ENCODE measurements at places on chromosomes 16 and 17.

DNA sequence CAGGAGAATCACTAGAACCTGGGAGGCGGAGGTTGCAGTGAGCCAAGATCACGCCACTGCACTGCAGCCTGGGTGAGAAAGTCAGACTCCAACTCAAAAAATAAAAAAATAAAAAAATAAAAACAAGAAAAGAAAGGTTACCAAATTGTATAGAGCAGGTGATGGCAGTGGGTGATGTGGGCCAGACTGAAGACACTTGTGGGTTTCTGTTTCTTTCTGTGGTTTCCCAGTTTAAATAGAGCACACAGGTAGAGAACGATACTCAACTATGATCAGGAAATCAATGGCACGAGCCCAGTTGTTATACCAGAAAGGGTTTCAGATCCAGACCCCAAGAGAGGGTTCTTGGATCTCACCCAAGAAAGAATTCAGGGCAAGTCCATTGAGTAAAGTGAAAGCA, 32.6 kb downstream of the NUBP1 start:
- DNase-seq, result no peak

DNA sequence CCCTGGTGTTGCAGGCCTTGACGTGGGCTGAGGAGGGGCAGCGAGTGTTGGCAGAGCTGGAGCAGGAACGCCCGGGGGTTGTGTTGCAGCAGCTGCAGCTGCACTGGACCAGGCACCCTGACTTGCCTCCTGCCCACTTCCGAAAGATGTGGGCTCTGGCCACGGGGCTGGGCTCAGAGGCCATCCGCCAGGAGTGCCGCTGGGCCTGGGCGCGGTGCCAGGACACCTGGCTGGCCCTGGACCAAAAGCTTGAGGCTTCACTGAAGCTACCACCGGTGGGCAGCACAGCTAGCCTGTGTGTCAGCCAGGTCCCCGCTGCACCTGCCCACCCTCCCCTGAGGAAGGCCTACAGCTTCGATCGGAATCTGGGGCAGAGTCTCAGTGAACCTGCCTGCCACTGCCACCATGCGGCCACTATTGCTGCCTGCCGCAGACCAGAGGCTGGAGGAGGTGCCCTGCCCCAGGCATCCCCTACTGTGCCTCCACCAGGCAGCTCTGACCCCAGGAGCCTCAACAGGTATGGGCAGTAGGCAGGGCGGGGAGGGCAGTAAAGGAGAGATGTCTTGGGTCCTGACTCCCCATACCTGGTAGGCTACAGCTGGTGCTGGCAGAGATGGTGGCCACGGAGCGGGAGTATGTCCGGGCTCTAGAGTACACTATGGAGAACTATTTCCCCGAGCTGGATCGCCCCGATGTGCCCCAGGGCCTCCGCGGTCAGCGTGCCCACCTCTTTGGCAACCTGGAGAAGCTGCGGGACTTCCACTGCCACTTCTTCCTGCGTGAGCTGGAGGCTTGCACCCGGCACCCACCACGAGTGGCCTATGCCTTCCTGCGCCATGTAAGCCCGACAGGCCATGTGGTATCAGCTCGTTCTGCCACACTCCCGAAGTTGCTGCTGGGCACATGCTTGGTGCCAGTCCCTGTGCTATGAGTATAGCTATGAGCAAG, 5.6 kb downstream of the PLEKHG4 start:
- DNase-seq, result no peak

DNA sequence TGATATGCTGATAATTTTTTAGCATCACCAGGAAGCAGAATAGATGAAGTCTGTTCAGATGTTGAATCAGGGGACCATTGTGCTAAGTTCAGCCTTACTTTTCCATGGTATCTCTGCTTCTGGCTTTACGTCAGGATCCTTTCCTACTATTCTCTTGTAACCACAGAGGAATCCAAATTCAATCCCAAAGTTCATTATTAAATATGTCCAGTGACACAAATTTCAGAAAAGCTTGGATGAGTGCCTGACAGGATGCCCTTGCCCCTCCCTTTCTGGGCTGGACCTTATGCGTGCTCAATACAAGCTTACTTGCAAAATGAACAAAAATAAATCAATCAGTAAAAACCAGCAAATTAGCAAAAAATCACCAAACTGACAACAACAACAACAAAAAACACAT, 37.6 kb upstream of the ADORA2B start:
- DNase-seq, result no peak

DNA sequence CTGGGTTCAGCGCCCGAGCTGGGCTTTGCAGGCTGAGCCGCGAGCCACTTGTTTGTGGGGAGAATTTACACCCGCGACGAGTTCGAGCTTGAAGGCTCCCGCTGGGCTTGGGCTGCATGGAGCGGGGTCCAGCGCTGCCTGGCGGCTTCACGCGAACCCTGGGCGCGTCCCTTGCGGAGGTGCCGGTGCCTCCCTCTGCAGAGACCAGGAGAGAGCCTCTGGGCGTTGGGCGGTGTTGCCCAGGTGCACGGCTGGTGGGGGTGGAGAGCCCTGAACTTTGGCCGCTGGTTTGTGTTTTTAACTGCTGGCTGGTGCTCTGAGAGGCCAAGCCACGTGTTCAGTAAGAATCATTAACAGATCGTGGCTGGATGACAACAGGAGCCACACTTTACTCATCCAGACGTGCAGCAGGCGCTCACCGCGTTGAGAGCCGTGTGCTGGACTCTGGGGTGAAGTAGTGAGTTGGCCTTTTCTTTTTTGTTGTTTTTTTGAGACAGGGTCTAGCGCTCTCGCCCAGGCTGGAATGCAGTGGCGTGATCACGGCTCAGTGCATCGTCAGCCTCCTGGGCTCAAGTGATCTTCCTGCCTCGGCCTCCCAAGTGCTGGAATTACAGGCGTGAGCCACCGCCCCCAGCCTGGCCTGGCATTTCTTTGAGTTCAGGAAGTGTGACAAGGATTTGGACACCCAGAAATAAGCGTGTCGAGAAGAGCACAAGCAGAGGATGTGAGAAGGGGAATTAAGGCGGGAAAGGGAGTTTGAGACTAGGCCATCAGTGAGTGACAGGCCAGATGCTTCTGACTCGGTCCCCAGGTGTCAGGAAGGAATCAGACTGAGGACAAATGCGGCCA, 827 bp downstream of the CDK10 start:
- no peak for DNase-seq

- DNase-seq, result no peak
Measured at GRCh38 chr16:13029786-13030185, 128.4 kb downstream of the SHISA9 start.

DNA sequence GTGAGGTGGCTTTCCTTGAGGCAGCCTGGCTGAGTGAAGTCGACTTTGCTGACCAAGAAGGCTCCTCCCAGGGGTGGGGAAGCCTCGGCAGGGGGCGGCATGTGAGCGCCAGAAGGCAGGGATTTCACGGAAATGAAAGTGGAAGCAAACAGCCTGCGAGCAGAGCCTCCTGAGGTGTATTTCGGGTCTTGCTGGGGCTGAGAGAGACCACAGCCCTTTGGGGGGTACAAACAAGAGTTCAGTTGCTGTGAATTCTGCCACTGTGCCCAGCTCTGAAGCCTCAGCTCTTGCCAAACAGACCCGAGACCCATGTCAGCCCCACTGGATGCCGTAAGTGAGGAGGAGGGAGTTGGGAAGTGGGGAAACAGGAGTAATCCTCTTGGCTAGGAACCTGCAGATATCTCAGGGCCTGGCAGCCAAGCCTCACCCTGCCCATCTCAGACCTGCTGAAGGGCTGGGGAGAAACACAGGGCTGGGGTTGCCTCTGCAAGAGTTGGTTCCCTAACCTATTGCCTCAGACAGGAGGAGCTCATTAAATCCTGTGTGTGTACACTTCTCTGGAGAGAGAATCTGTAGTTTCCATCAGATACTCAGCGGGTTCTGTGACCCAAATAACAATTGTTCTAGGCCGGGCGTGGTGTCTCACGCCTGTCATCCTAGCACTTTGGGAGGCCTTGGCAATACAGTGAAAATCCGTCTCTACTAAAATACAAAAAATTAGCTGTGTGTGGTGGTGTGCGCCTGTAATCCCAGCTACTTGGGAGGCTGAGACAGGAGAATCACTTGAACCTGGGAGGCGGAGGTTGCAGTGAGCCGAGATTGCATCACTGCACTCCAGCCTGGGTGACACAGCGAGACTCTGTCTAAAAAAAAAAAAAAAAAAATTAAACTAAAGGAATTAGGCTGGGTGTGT, at the start of gene IFI35:
TSS of gene IFI35 (plus strand) at position 146 of the 913 bp plus-strand sequence. CDS start at position 310, 164 bp downstream.
- DNase-seq, result peak; percentile 63

- DNase-seq, result peak; percentile 38
Measured at GRCh38 chr17:40122999-40123810, 1.4 kb downstream of the MSL1 start.

DNA sequence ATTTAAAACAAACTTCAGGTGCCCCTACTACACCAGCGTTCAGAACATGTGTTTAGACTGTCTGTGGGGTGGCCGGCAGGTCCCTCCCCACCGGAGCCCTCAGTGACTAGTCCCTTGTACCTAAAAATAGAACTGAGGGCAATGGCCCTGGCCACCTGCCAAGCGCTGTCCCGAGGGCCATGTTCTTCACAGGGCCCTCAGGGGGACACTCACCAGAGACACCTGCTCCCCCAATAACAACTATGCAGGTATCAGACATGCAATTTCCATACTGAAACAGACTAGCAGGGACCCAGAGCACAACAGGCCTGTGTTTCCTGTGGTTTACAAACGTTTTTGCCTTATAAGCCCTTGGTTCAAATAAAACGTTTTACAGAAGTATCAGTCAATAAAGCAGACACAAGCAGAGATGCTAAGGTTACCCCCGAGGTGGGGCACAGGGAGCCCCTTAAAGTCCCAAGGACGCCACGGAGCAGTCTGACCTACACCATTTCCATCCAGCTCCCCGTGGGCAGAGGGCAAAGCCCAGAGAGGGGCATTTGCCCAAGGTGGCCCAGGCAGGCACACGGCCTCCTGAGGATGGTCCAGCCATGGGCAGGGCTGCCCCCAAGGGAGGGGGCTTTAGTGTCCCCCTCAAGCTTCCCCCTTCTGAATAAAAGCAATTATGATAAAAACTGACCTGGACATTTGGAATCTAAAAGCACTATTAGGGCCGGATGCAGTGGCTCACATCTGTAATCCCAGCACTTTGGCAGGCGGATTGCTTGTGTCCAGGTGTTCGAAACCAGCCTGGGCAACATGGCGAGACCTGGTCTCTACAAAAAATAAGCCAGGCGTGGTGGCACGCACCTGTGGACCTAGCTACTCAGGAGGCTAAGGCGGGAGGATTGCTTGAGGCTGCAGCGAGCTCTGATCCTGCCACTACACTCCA, 896 bp upstream of the MYLK3 start:
- DNase-seq, result no peak

GRCh38 chr17:82157046-82158035, 55.3 kb downstream of the CCDC57 start:
- DNase-seq, result no peak

DNA sequence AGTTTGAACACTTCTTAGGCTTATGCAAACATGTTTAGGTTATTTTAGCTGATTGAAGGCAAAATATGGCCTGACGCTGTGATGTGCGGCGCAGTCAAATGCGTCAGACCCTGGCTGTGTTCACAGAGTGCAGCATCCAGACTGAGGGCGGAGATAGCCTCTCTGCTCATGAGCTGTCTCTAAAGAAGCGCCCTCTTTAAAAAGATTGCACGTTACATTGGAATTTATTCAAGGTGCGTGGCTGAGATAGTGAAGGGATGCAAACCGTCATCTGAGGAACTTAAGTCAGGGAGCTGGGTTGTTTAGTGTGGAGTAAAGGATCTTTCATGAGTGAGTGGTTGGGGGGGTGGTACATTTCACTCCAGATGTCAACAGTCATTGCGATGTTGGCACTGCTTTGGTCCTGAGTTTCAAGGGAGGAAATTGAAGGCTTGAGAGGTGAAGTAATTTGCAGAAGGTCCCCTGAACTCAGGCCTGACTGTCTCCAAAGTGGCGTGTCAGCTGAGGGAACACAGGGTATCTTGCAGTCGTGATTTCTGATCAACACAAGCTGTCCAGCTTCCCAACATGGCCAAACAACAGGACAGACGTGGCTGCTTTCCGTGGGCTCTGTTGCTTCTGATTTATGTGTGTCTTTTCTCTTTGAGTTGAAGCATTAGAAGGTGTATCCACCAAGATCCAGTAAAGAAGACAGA, 33.4 kb downstream of the RPTOR start:
- DNase-seq, result no peak

Data from T-helper 1 cell (primary cell).